ENCODE measurements at places on chromosomes 11 and 22.

DNA sequence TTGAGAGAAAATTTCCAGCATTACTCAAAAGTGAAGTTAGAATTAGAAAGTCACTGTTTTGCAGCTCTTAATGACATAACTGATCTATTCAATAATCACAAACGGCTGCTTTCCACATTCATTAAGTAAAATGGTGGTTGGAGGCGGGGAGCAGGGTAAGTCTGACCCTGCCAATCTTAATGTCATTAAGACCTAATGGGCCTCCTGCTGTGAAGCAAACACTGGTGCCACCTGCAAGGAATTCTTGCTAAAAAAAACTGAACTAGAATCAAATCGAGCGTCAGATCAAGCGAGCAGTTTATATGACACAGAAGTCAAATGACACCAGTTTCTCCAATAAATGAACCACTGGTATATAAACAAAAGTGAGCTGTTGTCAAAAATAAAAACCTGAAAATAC, 351.5 kb downstream of the BRD1 start:
- DNase-seq, result no peak

DNA sequence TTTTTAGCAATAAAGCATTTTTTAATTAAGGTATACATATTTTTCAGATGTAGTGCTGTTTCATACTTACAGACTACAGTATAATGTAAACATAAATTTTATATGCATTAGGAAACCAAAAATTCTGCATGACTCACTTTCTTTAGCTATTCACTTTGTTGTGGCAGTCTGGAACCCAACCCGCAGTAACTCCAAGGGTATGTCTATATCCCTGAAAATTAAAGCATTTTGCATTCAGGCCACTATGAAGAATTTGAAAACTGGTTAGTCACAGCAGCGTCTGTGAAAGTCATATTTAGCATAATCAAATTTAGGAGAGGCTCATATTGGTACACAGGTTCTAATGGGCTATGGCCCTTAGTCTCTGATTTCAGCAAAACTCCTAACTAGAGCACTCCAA, 46.8 kb downstream of the BBOX1 start:
- peak; percentile 24 for DNase-seq

DNA sequence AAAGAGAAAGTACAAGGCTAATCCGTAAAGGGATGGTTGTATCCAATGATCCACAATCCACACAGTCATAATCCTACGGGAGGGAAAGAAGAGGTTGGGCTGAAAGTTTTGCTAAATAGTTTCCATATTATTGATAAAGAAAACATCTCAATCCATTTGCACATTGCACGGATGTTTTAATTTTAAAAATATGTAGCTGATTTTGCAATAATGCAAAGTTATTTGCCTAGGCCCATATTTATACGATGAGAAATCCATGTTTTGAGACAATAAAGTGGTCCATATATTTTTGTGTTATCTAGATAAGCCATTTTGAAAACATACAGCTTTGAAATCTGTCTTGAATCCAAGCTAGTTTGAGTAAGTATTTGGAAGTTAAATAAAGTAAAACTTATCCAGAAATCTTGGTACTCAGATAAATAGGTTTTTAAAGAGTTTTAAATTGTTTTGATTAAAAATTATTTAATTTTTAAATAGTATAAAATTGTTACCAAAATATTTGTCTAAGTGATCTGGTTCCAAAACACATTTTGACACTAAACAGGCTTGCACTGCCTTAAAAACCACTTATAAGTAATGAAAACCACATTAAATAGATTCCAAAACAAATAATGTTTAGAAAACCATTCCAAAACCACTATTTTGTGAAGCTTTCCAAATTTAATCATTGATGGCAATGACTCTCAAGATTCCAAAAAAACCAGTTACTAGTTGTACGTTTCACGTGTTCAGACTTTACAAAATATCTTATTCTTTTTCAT, 38.2 kb upstream of the PAMR1 start:
- DNase-seq, result peak; percentile 81

DNA sequence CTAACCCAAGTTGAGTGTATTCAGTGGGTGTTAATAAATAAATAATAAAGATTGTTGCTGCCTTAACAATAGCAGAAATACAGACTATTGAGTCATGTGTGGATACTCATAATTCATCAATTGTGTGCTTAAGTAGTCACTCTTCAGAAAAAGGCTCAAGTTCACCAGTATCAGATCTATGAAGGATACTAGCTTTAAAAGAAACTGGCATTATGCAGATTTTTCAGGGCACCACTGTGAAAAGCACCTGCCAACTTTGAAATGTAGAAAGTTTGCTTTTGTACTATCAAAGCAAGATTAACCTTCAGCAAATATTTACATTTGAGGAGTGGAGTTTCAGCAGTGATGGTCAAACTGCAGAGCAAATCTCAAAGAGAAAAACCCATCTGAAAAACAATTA, 20.1 kb upstream of the SYTL2 start:
- DNase-seq, result no peak

GRCh38 chr22:49497266-49497665, 330.4 kb downstream of the BRD1 start:
- DNase-seq, result no peak

DNA sequence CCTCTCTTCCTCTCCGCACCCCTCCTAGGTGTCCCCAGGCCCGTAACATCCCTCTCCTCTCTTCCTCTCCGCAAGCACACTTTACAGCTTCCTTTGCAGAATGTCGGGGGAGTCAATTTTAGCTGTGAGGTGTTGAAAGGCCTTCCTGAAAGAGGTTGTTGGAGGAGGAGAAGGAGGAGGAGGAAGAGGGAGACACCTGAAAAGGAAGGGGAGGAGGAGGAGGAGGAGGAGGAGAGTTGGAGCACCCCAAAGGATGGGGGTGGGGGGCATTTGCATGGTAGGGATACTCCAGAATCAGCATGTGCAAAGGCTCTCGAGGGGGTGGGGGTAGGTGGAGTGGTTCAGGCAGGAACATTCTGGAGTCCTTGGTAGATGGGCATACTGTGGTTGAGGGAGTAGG, 1045.1 kb downstream of the TBC1D22A start:
- no peak for DNase-seq

GRCh38 chr11:66957971-66958231, 282 bp downstream of the PC start:
- no peak for DNase-seq

DNA sequence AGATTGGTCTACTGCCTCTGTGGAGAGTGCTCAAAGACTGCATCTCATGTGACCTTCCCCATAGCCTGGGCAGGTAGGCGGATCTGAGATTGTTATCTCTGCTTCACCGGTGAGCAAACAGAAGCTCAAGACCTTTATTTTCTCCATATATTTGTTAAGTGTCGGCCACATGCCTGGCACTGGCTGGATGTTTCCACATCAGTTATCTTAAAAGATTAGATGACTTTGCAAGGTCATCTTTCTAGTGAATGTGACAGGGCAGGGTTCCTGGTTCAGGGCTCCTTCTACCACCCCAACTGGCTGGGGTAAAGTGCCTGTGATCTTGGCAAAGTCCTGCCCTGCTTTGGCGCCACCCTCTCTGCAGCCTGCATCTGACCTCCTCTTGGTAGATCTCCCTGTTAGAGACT, 125.0 kb downstream of the CCDC81 start:
- no peak for DNase-seq

DNA sequence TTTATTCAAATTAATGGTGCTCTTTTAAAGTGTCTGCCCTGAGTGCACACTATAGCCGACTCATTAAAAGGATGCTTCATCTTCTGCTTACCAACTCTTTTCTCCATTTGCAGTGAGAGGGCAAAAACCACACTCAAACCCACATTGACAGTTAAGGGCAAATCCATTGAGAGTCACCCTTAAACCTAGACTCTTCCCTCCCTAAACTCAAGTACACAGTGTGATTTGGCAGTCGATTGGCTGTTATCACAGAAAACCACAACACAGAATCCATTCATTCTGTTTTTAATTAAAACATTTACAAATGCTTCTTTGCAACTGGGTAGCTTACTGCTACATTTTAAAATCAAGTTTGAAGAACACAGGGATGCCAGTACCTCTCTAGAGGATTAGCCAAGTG, 120.0 kb downstream of the CADM1 start:
- DNase-seq, result no peak

- DNase-seq, result no peak
These were observed 2.3 kb upstream of the RIN1 start for GRCh38 chr11:66338276-66339161.

GRCh38 chr11:96275801-96276594, 67.0 kb downstream of the MAML2 start:
- DNase-seq, result peak; percentile 51

- peak; percentile 75 for DNase-seq
These were observed 232.6 kb downstream of the CASP12 start for GRCh38 chr11:104665641-104666040.

GRCh38 chr11:69040581-69041260, 8.0 kb upstream of the TPCN2 start:
- DNase-seq, result peak; percentile 60

DNA sequence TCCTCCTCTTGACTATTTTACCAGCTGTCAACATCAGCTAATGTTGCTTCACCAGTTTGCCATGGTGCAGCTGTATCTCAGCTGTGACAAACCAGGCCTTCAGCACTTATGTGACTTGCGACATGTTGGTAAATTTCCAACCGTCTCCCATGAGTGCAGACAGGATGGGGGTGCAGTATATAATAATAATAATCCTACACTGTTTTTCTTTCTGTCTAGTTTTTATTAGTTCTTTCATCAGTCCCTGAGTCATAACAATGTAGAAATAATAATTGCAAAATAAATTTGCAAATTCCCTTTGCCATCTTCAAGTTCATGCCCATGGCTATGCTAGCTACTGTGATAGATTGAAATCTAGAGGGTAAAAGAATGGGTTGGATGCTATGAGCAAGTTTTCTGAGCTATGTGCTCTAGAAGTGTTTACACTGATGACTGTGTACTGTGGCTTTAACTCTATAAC, 4.9 kb downstream of the MMP13 start:
- DNase-seq, result peak; percentile 45

GRCh38 chr11:65536412-65537295, 11.8 kb downstream of the SCYL1 start:
- no peak for DNase-seq

DNA sequence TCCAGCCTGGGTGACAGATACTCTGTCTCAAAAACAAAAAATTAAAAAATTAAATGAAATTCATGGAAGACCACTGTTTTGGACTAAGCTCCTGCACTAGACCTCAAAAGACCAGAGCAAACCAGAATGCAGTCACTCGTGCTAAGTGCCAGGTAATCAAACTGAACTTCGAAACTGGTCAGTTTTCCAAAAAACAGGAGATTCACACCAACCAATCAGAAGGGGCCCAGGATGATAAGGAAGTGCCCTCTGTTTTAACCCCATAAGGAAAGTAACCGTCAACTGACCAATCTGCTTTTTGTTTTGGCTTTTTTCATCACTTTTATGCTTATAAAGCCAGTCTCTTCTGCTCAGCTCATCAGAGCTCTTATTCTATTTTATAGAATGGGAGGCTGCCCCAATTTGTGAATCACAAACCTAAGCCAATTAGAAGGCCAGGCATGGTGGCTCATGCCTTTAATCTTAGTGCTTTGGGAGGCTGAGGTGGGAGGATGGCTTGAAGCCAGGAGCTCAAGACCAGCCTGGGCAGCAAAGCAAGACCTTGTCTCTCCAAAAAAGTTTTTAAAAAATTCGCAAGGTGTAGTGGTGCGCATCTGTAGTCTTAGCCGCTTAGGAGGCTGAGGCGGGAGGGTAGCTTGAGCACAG, 10.1 kb upstream of the TOP3B start:
- DNase-seq, result no peak

DNA sequence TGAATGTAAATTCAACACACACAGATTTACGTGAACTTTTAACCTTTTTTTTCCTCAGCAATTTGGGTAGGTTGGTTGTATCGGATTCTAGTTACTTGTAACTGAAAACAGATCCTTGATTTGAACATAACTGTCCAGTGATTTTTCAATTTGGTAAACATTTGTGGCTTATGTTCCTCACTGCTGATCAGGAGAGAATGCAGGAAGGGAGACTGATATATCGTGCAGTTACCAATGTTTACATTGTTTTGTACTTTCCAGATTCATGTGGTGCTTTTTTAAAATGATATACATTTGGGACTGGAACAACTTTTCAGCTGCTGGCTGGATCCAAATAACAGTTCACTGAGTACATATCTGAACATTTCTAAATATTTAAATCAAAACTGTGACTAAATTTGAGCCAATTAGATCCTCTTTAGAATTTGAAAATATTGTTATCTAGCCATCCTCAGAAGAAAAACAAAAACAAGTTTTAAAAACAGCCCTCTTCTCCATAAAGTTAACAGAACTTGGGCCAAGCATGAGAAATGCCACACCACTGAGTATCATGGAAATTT, 84.3 kb upstream of the MTMR2 start:
- peak; percentile 73 for DNase-seq

GRCh38 chr11:17521106-17521900, 22.9 kb downstream of the USH1C start:
- no peak for DNase-seq

DNA sequence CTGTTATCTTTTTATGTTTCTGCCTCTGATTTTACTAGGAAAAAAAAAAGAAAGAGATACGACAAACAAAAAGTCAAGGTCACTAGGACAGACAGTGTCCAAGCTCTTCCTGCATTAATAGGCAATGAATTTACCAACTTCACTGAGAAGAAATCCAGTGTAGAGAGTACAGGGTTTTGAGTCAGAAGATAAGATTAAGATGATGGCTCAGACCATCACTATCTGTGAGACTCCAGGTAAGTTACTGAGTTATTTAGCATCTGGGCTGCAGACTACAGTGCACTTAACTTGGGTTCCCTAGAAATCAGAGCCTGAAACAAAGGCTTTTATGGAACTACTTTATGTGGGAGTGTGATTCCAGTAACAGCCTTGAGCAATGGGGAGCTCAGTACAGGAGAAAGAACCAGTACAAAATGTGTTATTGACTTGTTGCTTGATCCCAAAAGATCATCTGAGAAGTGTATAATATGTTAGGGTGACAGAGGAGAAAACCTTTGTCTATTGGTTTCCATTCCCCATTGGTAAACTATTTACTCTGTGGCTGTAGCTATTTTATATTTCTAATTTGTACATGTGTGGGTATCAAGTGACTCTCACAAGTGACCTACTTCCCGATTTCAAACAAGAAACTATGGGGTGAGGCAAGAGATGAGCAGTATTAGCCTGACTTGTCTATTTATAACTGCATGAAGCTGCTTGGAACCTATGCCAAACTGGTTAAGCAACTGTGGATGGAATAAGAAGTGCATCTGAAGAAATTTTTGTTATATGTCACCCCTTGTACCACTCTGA, 395.8 kb downstream of the RAB38 start:
- no peak for DNase-seq

- no peak for DNase-seq
These were observed 8.8 kb downstream of the HOATZ start for GRCh38 chr11:111523343-111523742.

Measured in adipocyte (in vitro differentiated cells).